Dermis blood vessel endothelial cell (primary cell): ENCODE measurements at places on chromosomes 6 and 20. TPM values are rescaled to one million over a fixed set of nuclear protein-coding genes. Genes with fewer than 3 reads are reported as not detected.

The BMP5 gene
- not detected in 2 replicates for total RNA-seq

The ITPA gene
- total RNA-seq: 33.6 and 36.6 TPM in 2 replicates

The SYNDIG1 gene
- 0.17 TPM in 1 of 2 replicates, not detected in the other for total RNA-seq

The TBC1D20 gene
- total RNA-seq: 30.5 and 33.0 TPM in 2 replicates

The SLC22A7 gene
- not detected in 2 replicates for total RNA-seq

The C6orf58 gene
- not detected in 2 replicates for total RNA-seq

The CCN6 gene
- not detected in 2 replicates for total RNA-seq

The KCNK15 gene
- 0.05 and 0.17 TPM in 2 replicates for total RNA-seq

The HEY2 gene
- total RNA-seq: not detected in 2 replicates

The PLCB4 gene
- 9.9 and 13.8 TPM in 2 replicates for total RNA-seq

The LY86 gene
- total RNA-seq: not detected in 2 replicates

The ZBTB46 gene
- total RNA-seq: 41.2 and 67.4 TPM in 2 replicates
